ENCODE measurements at places on chromosomes 3 and 15.

DNA sequence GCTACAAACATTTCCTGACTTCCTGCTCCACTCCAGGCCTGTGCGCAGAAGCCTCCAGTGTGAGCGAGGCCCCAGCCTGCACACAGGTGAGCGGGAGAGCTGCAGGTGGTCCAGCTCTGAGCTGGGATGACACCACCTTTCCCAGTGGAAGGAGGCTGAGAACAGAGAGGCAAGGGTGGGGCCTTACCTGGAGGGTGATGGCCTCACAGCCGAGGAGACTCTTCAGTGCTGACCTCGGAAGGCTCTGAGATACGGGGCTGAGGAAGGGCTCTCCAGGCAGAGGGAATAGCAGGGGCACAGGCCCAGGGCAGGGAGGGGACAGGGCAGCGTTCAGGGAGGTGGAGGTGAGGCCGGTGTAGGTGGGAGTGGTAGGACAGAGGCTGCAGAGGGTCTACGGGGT is 70.8 kb downstream of the EFCAB12 start:
- no peak for DNase-seq

DNA sequence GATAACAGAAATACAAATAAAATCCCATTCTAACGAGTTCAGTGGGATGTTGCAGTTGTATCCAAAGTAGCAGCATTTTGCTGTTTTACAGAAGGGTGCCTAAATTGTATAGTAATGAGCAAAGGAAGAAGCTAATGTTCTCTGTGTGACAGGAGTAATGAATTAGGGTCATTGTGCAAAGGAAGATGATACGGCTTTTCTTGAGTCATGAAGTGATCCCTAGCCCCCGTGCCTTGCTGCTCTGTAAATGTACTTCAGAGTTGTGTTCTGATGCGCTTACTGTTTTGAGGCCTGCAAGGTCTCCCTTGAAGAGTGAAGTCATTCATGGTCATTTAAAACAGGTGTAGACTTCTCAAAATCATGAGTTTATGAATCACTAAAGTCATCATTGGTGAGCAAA is 37.9 kb downstream of the ATP1B3 start:
- DNase-seq: no peak

GRCh38 chr3:99647081-99647480 is 8.7 kb downstream of the COL8A1 start:
- DNase-seq: no peak

- no peak for DNase-seq
These were observed 35.8 kb downstream of the ABHD17C start for GRCh38 chr15:80730926-80731325.

GRCh38 chr3:177883091-177883490 is 653.1 kb upstream of the KCNMB2 start:
- no peak for DNase-seq

DNA sequence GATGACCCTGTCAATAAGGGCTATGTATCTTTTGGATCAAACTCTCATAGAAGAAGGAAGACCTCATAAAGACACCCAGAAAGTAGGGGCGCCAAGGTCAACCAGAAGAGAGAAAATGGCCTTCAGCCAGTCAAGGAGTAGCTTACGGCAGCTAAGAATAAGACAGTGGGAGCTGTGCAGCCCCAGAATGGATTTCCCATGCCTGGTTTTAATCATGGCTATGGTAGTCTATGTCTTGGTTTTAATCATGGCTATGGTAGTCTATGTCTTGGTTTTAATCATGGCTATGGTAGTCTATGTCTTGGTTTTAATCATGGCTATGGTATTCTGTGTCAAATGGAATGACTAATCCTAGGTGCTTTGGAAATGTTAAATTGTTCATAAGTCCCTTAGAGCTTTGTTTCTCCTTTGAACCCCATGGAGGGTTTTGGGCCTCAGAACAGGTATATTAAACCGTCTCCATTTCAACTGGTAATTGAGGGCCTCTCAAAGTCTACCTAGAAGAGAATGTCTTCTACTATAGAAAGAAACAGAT is 742.0 kb upstream of the CFAP20DC start:
- DNase-seq: no peak

DNA sequence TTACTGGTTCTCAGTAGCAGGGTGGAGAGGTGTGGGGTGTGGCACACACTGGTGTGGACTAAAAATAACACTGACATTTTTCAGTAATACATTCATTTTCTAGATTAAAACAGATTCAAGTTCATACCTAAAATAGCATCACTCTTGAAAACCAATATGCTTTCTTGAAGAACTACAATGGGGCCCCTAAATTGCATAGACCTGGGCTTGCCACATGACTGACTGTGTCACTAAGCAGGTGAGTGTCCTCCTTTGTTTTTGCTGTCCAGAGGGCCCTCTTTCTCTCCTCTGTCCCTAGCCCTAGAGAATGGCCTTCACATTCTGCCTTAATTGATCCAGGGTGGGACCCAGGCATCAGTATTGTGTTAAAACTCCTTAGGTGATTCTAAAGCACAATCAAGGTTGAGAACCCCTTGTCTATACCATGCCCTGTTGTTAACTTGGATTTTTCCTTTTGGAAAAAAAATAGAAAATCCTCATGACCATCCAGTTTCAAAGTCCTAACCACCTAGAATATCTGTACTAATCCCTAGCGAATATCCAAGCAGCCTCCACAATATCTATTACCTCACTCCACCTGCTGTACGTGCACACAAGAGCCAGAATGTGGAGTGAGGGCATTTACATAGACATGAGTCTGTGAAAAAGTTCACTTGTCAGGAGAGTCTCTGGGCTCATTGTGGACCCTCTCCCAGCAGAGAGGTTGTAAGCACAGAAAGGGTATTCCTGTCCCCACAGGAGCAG is 18.7 kb upstream of the TMEM41A start:
- no peak for DNase-seq

DNA sequence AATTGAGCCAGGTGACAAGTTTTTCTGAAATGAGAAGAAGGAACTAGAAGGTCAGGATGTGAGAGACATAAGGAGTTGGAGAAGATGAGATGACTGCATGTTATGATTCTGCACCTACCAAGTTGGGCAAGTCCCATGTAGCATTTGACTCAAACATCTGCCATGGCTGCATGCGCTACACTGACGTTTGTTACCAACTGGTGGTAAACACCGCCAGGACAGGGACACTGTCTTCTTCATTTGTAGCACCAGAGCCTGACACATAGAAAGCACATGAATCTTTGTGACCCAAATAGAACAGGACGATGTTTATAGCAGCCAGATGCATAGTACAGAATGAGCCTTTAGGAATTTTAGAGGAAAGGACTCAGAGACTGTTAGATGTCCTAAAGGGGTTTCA is 236.7 kb downstream of the MYRIP start:
- DNase-seq: no peak

DNA sequence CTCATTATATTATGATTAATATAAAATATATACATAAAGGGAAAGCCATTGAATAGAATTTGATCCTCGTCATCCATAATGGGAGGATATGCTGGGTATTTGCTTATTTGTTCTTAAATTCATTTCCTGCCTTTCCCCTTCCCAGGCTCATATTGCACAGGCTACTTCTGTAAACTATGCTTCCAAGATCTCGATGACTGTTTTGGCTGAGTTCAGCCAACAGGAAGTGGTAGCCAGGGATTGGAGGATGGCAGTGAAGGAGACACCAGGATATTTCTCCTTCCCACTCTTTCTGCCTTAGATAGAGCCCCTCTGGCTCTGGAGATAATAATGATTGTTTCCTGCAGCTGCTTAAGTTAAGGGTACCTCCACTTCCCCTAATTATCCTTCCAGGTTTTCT is 44.3 kb upstream of the DYNC1LI1 start:
- no peak for DNase-seq

GRCh38 chr3:141000686-141001085 is 50.5 kb upstream of the SPSB4 start:
- no peak for DNase-seq

GRCh38 chr3:171556574-171557145 is 96.5 kb upstream of the TNIK start:
- DNase-seq: no peak

GRCh38 chr3:67289626-67290025 is 291.5 kb downstream of the KBTBD8 start:
- DNase-seq: no peak

DNA sequence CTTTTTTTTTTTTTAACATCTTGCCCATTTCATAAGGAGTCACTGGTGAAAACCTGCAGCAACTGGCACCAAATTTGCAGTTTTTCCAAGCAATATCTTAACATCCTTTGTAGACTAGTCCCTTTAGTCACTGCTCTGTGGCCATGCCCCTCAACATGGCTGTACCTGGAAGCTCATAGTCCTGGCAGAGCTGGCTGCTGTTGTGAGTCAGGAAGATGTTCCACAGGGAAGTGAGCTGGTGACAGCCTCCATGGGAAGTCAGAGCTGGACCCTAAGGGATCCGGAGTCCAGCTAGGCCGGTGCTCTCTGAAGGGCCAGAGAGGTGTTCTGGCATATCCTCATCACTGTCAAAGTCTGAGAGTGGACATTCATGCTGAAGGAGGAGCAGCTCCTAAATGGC is 99.3 kb upstream of the ZBED2 start:
- DNase-seq: no peak

All from activated CD8-positive, alpha-beta memory T cell treated with anti-CD3 and anti-CD28 coated beads for 48 hours (primary cell).